ENCODE measurements at places on chromosomes 1 and 21. TPM values are rescaled to one million over a fixed set of nuclear protein-coding genes. Genes with fewer than 3 reads are reported as not detected.

Gene CASQ2
- not detected for total RNA-seq

Gene KRTAP19-3
- not detected for total RNA-seq

Gene SLC35D1
- 13.5 TPM for total RNA-seq

Gene PRKAB2
- 14.1 TPM for total RNA-seq

Gene BSND
- total RNA-seq, result not detected

Gene ERRFI1
- total RNA-seq, result 99.2 TPM

Gene KIF14
- 3.6 TPM for total RNA-seq

Gene LCE3D
- total RNA-seq, result not detected

Gene NGF
- total RNA-seq, result 1.2 TPM

Gene TATDN3
- total RNA-seq, result 24.7 TPM

Gene CD2
- total RNA-seq, result not detected

Gene SELENBP1
- 27.0 TPM for total RNA-seq

Gene C1QA
- total RNA-seq, result not detected

Gene TCEA3
- 2.5 TPM for total RNA-seq

Gene TSHB
- not detected for total RNA-seq

Gene FCGR2B
- not detected for total RNA-seq

Gene BLACAT1
- total RNA-seq, result not detected

Gene CA6
- not detected for total RNA-seq

Gene OR2L13
- total RNA-seq, result not detected

Gene CDKN2C
- total RNA-seq, result 18.0 TPM

Gene RAVER2
- 7.0 TPM for total RNA-seq

Gene ERICH3
- not detected for total RNA-seq

Gene RSPO1
- 0.08 TPM for total RNA-seq

Gene AKNAD1
- 0.78 TPM for total RNA-seq

Gene CHRM3
- 0.13 TPM for total RNA-seq

Gene SPRR2E
- not detected for total RNA-seq

Gene KRTAP19-8
- not detected for total RNA-seq

Gene TMEM53
- 7.9 TPM for total RNA-seq

Gene LORICRIN
- total RNA-seq, result not detected

Gene WNT9A
- total RNA-seq, result 0.65 TPM

Gene LHX8
- total RNA-seq, result not detected

Gene SELL
- total RNA-seq, result 0.26 TPM

Gene C1orf87
- total RNA-seq, result 1.0 TPM

Gene CRYBG2
- 0.26 TPM for total RNA-seq

Gene PLA2G5
- not detected for total RNA-seq

Gene RHD
- total RNA-seq, result not detected

Gene CFHR5
- not detected for total RNA-seq

Gene METTL18
- total RNA-seq, result 5.4 TPM

Gene ABCG1
- total RNA-seq, result 3.7 TPM

Gene PLPPR4
- 0.13 TPM for total RNA-seq

Gene UBQLN4
- total RNA-seq, result 20.0 TPM

Gene SPATC1L
- total RNA-seq, result 30.8 TPM

Gene BARHL2
- not detected for total RNA-seq

Gene MIGA1
- 11.0 TPM for total RNA-seq

Gene HSD17B7
- total RNA-seq, result 10.5 TPM

Gene SPRR4
- total RNA-seq, result not detected

Gene FNDC5
- total RNA-seq, result 0.24 TPM

Gene AKR7A2
- 129 TPM for total RNA-seq

Gene ADGRL4
- total RNA-seq, result 22.1 TPM

Gene MAP3K7CL
- total RNA-seq, result 9.3 TPM

Gene RAP1GAP
- not detected for total RNA-seq

Gene SERPINC1
- 0.13 TPM for total RNA-seq

Gene CFAP141
- not detected for total RNA-seq

Gene HS2ST1
- total RNA-seq, result 27.8 TPM
